ENCODE measurements at places on chromosomes 1 and 21.

DNA sequence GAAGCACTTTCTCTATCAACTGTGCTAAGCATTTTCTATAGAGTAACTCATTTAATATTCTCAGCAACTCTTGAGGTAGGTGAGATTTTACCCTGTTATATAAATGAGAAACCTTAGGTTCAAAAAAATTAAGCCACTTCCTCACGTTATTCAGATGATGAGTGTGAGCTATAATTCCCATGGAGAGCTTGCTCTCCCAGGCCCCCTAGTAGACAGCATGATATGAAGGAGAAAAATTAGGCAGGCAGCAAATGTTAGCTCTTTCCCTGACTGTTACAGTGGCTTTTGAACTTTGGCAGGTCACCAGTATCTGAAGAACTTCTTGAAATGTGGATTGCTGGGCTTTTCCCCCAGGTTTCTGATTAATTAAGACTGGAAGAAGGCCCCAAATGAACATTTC is 753.1 kb downstream of the NCAM2 start:
- ATAC-seq: no peak

GRCh38 chr1:92721886-92722285 is 63.0 kb downstream of the EVI5 start:
- no peak for ATAC-seq

- ATAC-seq: peak; percentile 98
Observed at GRCh38 chr1:239361403-239361802, 25.0 kb upstream of the CHRM3 start.

DNA sequence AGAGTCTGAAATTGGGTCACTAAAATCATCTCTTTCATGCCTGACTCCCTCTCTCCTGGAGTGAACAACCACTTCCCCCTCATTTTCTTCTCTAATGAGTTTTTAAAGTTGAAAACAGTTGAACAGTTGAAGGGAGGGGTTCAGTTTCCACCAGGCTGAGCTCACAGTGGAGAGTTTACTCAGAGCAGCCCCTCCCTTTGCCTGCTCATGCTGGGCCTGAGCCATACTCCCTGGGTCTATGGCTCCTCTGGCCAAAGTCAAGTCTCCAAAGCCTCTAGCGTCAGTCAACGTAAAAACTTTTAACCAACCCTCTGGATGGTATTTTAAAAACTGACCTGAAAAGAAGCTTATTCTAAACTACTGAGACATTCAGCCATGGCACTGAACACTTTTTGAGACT is 100.8 kb upstream of the RNPC3 start:
- peak; percentile 96 for ATAC-seq

GRCh38 chr1:202270871-202271326 is 70.8 kb downstream of the UBE2T start:
- peak; percentile 56 for ATAC-seq

DNA sequence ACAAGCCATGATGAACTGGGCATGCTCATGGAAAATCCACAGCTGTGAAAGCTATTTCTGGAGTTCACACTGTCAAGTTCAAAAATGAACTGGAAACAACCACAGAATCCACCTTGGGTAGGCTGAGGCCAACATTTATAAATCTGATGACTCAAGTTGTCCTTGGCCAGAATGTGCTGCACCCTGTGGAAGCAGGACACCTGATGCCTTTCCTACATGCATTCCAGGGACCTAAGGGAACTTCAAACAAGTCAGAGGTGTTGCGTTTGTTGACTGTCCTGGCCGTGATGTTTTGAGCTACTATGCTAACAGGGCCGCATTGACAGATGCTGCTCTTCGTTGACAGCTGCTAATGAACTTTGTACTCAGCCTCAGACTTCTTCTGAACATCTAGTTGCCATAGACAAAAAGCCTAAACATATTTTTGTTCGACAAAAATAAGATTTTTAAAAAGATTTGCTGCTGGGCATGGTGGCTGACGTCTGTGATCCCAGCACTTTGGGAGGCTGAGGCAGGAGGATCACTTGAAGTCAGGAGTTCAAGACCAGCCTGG is 127.9 kb upstream of the SLC45A1 start:
- ATAC-seq: no peak

DNA sequence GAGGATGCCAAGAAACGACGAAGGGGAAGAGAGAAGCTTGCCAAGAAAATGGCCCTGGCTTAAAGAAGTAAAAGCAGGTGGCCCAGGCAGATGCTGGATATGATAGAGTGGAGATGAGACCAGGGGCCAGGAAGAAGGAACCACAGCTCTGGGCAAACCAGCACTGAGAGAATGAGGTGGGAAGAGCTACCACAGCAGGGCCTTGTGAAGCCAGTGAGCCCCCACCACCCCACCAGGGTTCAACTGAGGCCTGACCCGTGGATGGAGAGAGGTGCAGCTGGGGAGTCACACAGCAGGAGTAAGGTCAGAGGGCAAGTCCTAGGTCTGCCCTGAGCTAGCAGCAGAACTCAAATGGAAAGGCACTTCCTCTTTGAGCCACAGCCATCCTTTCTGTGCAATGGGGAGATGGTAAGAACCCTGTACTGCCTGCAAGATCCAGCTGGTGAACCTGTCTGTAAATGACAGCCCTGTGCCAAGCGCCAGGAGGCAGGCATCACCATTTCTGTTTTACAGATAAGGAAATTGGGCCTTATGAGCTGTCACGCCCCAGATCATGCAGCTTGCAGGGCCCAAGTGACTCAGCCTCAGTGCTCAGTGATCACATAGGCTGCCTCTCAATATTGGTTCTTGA is 8.5 kb downstream of the SH3BGRL3 start:
- ATAC-seq: no peak

- no peak for ATAC-seq
Observed at GRCh38 chr1:248406721-248407692, 4.2 kb downstream of the OR2T1 start.

DNA sequence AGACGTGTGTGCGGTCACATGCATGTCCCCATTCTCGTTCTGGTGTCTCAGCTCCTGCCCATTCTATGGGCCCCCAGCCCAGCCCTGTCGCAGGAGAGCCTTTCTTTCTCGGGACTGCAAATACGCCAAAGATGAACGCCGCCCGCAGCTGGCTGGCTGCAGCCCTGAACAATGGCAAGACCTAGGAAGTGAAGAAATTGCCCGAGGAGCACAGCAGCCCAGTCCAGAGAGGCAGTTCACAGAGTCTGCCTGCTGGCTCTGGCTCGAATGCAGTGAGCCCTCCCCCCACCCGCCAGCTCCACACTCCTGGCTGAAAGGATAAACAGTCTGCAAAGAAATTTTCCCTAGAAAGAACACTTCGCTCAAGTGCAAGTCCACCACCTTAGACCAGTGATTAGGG is 23.3 kb downstream of the PAX7 start:
- ATAC-seq: peak; percentile 92

DNA sequence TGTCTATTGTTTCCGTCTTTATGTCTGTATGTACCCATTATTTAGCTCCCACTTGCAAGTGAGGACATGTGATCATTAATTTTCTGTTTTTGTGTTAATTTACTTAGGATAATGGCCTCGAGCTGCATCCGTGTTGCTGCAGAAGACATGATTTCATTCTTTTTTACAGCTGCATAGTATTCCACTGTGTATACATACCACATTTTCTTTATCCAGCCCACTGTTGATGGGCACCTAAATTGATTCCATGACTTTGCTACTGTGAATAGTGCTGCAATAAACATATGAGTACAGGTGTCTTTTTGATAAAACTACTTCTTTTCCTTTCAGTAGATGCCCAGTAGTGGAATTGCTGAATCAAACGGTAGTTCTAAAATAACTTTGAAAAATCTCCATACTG is 12.7 kb upstream of the SLAMF1 start:
- no peak for ATAC-seq

- ATAC-seq: no peak
Observed at GRCh38 chr1:220291580-220291979, 19.3 kb upstream of the RAB3GAP2 start.

DNA sequence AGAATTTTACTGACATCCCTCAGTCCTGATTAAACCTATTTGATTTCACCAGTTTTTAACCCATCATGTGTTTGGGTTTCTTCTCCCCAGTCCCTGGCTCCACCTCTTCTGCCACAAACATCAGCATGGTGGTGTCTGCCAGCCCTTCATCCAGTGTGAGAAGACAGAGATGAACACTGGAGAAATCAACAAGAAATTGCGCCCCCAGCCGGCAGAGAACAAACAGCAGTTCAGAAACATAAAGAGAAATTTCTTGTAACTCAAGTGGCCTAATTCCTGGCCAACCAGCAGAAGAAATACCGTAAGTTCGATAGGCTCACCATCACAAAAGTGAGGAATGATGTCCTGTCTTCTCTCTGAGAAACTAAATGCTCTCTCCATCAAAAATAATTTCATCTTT is 18.3 kb downstream of the S100A11 start:
- no peak for ATAC-seq

- no peak for ATAC-seq
Observed at GRCh38 chr1:94063379-94063778, 57.6 kb downstream of the ABCA4 start.

GRCh38 chr1:38812981-38813380 is 46.6 kb downstream of the RRAGC start:
- ATAC-seq: no peak

GRCh38 chr1:58011978-58012377 is 534.5 kb downstream of the OMA1 start:
- no peak for ATAC-seq

- ATAC-seq: no peak
Observed at GRCh38 chr1:219175212-219175564, 1.5 kb downstream of the LYPLAL1 start.

- peak; percentile 99 for ATAC-seq
Observed at GRCh38 chr21:42174173-42174572, 44.8 kb upstream of the ABCG1 start.

- ATAC-seq: peak; percentile 86
Observed at GRCh38 chr1:18400347-18401102, 80.2 kb upstream of the KLHDC7A start.

DNA sequence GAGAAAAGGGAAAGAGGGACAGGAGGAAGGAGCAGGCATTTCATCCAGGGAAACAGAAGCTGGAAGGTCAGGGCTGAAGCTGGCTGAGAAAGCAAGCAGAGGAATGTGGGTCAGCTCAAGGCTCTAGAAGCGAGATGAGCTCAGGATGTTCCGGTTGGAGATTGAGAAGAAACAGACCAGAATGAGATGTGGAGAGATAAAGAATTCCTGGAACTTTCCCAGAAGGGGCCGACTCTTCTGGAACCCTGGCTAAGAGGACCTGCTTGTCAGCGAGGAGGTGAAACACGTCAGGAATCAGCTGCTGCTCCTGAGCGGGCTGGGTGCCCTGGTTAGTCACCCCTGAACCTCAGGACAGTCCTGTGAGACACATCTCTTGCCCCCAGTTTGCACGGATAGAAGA is 75.9 kb downstream of the HUNK start:
- no peak for ATAC-seq

DNA sequence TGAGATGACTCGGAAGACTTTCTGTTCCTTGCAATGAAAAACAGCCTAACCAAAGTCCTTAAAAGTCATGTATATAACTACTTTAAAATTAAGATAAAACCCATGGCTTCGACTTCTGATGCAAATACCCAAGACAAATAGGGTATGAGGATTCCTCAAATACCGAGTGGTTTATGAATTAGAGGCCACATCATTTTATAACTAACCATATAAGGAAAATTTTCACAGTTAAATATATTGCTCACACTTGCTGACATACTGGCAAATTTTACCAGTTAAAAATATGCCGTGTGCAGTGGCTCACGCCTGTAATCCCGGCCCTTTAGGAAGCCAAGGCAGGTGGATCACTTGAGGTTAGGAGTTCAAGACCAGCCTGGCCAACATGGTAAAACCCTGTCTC is 5.4 kb downstream of the RERE start:
- no peak for ATAC-seq

DNA sequence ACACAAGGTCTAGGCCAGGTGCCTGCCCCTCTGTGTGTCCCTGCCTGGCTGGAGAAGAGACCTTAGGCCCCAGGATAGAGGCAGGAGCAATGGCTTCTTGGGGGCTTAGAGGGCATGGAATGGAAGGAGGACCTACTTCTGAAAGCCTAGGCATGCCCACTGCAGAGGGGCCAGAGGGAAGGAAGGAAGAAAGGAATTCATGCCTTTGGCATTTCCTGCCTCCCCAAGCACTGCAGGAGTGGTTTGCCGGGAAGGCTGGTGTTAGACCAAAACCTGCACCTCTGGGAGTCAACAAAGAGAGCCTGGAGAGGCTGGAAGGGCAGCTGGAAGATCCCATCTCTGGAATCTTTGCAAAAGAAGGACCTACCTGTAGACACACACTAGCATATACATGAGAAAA is 50.7 kb upstream of the KCNE2 start:
- no peak for ATAC-seq

GRCh38 chr1:162365284-162366020 is 11.2 kb downstream of the SPATA46 start:
- ATAC-seq: no peak

GRCh38 chr1:243375596-243375995 is 119.8 kb downstream of the SDCCAG8 start:
- ATAC-seq: no peak

DNA sequence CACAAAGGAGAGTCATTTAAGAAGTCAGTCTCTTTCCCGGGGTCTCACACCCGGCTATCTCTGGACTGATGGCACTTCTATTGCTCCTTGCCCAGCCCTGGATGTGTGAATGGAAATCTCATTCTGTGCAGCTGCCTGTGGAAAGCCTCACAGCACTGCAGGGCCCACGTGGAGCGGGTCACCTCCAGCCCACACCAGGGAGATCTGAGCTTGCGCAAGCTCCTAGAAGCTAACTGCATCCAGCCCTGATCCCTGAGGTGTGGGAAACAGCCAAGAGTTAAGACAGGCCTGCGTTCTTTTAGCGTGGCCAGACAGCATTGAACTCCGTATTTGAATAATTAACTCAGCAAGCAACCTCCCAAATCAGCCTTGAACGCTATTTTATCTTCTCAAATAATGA is 150.5 kb downstream of the LRIG2 start:
- ATAC-seq: no peak

GRCh38 chr1:21331752-21332478 is 41.7 kb upstream of the ECE1 start:
- no peak for ATAC-seq

- no peak for ATAC-seq
Observed at GRCh38 chr1:164092603-164093353, 466.2 kb upstream of the PBX1 start.

DNA sequence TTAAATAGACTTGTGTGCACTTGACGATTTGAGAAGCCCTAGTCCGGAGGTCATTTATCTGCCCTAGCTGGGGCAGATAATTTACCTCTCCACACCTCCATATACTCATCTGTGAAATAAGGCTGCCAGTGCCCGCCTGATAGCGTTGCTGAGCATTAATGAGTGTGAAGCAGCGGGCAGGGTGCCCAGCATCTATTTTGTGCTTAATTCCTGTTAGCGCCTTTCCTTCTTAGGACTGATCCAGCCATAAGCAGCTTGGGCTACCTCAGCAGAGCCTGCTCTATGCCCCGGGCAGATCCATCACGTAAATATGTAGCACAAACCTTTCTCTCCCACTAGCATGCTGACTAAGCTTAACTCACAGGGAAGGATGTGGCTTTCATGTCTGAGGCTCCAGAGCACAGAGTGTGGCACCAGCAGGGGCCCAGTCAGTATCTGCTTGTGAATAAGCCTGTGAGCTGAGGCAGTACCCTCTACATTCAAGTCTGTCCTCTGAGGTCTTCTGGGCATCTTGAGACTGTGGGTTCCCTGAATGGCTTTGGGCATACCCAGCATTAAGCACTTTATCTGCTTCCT is 21.5 kb upstream of the RNF187 start:
- ATAC-seq: no peak

- ATAC-seq: peak; percentile 46
Observed at GRCh38 chr1:22018583-22019559, 17.4 kb downstream of the CELA3A start.

GRCh38 chr1:156002188-156002911 is 18.4 kb downstream of the SSR2 start:
- ATAC-seq: no peak

GRCh38 chr1:67818725-67819301 is 14.5 kb downstream of the GNG12 start:
- no peak for ATAC-seq

GRCh38 chr1:94672001-94672400 is 130.4 kb upstream of the F3 start:
- no peak for ATAC-seq
